ENCODE measurements at places on chromosomes 16 and 17. TPM values are rescaled to one million over a fixed set of nuclear protein-coding genes. Genes with fewer than 3 reads are reported as not detected.

NHLRC4 gene
- total RNA-seq, result 0.33 TPM

RNF43 gene
- total RNA-seq, result 0.22 TPM

LITAFD gene
- total RNA-seq, result not detected

APOH gene
- not detected for total RNA-seq

ZPBP2 gene
- total RNA-seq, result not detected

SRL gene
- total RNA-seq, result not detected

MSLN gene
- 139 TPM for total RNA-seq

COA3 gene
- total RNA-seq, result 55.4 TPM

QPRT gene
- 58.1 TPM for total RNA-seq

TP53TG3D gene
- total RNA-seq, result not detected

SMARCE1 gene
- total RNA-seq, result 94.0 TPM

SCN4A gene
- not detected for total RNA-seq

SLC46A1 gene
- total RNA-seq, result 7.4 TPM
